ENCODE measurements at places on chromosomes 6 and 20. TPM values are rescaled to one million over a fixed set of nuclear protein-coding genes. Genes with fewer than 3 reads are reported as not detected.

The ANGPT4 gene
- total RNA-seq = not detected

- DNase-seq = no peak
Observed at GRCh38 chr20:45489083-45489531, 19.6 kb downstream of the WFDC2 start.

The NKX2-4 gene
- total RNA-seq = not detected

- no peak for DNase-seq
Observed at GRCh38 chr20:63405102-63405730, 44.1 kb upstream of the CHRNA4 start.

The SLC26A8 gene
- total RNA-seq = not detected

The SIRPD gene
- total RNA-seq = not detected

- DNase-seq = no peak
Observed at GRCh38 chr6:6972456-6972855, 135.3 kb upstream of the RREB1 start.

The CPXM1 gene
- total RNA-seq = not detected

- DNase-seq = no peak
Observed at GRCh38 chr20:62120990-62121775, 1.1 kb upstream of the LSM14B start.

- no peak for DNase-seq
Observed at GRCh38 chr6:47343600-47343999, 33.9 kb upstream of the TNFRSF21 start.

DNA sequence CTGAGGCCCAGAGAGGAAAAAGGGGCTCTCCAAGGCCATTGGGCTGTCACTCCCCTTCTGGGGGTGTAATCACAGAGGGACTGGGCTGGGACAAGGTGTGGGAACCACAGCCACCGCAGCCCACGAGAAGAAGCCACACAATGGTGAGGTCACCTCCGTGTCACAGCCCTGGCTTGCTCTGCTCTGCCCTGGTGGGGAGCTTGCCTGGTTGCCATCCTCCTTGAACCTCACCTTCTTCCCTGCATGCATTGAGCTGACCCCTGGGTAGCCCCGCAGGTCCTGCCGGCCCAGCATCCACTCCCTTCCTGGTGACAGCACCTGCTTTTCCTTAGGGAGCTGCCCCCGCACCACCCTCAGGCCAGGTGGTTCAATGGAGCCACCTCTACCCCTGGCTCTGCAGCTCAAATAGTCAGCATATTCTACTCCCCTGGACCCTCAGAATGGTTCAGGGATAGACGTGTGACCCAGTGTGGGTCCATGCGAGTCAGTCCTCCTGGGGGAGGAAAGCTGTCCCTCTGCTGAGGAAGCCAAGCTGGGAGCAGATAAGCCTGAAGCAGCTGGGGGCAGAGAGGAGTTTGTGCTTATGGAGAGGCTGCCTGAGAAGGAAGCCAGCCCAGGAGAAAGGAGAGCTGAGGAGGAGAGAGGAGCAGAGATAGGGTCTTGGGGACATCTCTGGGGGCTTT, 21.3 kb downstream of the RBM38 start:
- DNase-seq = no peak

The SIGLEC1 gene
- 0.03 TPM for total RNA-seq

GRCh38 chr6:7145885-7146828, 38.4 kb downstream of the RREB1 start:
- no peak for DNase-seq

The OR2J3 gene
- total RNA-seq = not detected

GRCh38 chr6:96013531-96013930, 2.2 kb upstream of the FUT9 start:
- DNase-seq = no peak

The ACTL10 gene
- total RNA-seq = not detected

DNA sequence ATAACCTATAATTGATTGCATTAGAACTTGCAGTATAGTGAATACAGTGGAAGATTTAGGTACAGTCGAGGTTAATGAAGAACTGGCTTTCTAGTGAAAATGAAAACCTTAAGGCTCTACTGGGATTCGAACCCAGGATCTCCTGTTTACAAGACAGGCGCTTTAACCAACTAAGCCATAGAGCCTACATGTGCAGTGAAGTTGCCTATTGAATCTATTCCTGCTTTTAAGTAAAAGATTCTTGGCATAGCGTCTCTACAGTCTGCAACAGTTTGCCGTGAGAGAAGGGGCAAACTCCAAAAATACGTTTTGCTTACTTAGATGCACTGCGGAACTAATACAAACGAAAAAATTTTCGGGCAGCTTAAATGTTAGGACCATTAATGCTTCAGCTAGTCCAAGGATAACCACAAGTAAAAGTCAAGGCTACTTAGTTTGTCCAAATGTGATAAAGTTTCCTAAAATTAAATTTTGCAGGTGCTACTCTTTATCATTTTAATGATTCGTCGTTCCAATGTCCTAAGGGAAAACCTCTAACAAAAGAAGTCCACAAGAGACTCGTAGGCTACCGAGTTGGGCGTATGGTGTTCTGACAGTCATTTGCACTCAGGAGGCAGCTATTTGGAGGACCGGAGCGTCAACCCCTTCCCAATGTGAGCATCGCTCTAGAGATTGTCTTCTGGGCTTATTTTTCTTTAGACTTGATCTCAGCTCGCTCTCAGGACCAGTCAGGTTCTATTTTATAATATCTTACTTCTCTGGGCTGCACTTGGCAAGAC, 31.3 kb upstream of the ZSCAN23 start:
- DNase-seq = peak; percentile 92

GRCh38 chr20:51470907-51471411, 71.6 kb downstream of the NFATC2 start:
- no peak for DNase-seq

GRCh38 chr20:51382986-51383821, 159.3 kb downstream of the NFATC2 start:
- no peak for DNase-seq

GRCh38 chr6:146292506-146292905, 251.1 kb upstream of the RAB32 start:
- DNase-seq = no peak

DNA sequence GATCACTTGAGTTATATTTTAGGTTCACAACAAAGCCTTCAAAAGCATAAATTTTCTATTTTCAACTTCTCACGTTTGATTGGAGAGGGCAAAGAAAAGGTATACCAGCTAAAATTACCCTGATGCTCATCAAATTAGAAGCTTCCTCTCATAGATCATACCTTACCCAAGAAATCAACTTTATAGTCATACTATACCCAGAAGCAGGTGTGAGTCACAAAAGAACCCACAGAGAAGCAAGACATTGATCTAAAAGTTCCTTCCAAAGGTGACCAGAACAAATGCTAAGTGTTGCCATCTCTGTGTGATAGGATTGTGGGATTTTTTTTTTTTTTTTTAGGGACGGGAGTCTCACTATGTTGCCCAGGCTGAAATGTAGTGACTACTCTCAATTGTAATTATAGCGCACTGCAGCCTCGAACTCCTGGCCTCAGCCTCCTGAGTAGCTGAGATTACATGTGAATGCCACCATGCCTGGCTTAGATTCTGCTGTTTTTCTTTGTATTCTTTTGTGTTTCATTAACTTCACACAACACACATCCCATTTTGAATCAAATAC, 3.3 kb downstream of the EIF2S2 start:
- DNase-seq = no peak

DNA sequence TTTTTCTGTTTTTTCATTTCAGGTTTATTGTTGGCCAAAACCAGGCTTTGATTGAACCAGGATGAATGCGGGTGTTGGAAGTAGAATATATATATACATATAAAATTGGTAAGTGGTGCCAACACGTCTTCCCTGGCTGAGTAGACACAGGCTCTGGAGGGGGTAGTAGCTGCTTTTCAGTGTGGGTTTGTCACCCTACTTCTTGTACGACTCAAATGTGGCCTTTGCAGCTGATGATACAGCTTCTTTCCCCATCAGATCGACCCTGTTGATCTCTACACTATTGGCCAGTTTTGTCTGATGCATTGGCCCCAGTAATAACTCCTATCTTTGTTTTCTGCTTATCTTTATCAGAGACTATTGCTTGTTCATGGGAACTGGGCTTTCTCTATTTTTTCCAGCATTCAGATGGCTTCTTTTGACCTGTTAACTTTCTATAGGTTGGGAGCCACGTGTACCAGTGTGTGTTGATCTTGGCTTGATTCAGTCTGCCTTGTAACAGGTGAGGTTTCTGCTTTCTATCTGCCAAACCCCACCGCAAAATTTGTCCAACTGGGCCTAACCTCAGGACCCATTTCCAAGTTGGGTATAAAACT, 2.7 kb upstream of the ZNFX1 start:
- no peak for DNase-seq

GRCh38 chr6:10736731-10737130, 10.9 kb upstream of the TMEM14B start:
- no peak for DNase-seq

The WFDC2 gene
- 1.6 TPM for total RNA-seq

The ASIP gene
- total RNA-seq = not detected

GRCh38 chr20:37808233-37809070, 94.5 kb upstream of the VSTM2L start:
- no peak for DNase-seq

DNA sequence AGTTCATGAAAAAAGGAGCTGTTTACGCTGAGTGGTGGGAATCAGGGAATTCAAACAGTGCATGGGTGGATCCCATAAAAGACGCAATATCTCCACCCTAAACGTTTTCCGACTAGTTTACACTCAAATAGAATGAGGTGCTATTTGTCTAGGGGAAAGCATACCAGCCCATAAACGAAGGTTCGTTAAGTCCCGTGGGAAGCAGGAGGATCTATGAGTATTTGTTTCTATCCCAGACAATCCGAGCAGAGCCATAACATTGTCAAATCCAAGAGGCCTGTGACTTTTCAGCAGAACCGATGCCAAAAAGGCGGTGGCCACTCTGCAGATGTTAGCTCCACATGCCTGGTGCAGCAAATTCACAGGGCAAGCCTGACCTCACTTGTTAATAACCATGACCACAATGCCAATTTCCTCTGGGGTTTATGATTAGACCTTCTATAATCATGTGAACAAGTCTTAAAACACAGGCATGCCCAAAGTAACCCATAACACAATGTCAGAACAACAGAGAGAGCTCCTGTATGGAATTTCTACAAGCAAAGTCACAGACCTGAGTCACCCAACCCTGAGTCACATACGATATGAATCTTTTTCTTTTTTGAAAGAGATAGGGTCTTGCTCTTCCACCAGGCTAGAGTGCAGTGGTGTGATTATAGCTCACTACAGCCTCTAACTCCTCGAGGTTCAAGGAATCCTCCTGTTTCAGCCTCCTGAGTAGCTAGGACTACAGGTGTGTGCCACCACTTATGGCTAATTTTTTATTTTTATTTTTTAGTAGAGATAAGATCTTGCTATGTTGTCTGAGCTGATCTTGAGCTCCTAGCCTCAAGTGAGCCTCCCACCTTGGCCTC, 123.3 kb downstream of the KIF13A start:
- DNase-seq = peak; percentile 52

DNA sequence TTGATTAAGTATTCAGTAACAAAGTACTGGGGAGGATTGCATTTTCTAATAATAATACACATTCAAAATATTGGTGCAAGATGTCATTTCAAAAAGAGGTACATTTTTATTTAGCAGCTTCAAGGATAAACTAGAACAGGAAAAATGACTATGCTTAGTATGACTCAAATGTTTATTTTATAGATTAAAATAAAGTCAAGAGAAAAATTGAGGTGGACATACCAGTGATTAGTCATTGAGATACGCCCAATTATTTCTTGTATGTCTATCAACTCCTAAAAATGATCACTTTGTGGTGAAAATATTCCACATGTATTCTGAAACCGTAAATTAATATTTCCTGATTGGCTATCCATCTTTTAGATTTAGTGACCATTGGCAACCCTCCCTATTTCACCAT, 96.7 kb downstream of the PHF3 start:
- DNase-seq = no peak

- no peak for DNase-seq
Observed at GRCh38 chr6:152979116-152979515, 3.7 kb downstream of the FBXO5 start.

The VSX1 gene
- 0.21 TPM for total RNA-seq

GRCh38 chr6:127606131-127606562, 29.2 kb downstream of the C6orf58 start:
- no peak for DNase-seq

The C6orf132 gene
- total RNA-seq = 12.9 TPM

DNA sequence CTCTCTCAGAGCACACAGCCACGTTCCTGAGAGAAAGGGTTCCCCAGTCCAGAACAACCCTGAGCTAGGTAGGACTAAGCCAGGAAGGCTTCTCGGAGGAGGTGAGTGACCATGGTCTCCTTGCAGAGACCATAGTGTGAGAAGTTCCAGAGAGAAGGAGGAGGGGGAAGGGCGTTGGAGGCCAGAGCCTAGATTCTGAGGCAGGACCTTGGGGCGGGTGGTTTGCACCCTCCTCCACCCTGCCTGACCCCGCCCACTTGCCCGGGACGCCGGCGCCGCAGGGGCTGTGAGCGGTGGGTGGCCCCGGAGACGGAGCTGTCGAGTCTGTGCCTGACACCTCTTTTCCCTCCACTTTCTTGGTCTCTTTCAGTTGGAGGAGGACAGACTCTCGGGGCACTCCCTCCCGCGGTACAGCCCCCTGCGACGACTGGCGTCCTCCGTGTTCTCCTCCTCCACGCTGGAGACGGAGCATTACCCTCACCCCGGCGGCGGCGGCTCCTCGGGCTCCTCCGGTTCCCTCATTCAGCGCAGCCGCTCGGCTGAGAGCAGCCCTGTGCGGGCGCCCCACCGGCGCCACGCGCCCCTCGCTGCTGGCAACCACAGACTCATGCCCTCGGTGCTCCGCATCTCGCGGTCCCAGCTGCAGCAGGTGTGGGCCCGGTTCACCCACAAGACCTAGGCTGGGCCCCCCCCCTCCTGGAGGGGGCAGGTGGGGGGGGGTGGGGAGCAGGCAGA, 26.2 kb downstream of the TTBK1 start:
- DNase-seq = no peak

The GJA10 gene
- total RNA-seq = not detected

The CST7 gene
- total RNA-seq = not detected

Measured in Panc1 (cell line).